ENCODE measurements at places on chromosomes 6 and 20.

DNA sequence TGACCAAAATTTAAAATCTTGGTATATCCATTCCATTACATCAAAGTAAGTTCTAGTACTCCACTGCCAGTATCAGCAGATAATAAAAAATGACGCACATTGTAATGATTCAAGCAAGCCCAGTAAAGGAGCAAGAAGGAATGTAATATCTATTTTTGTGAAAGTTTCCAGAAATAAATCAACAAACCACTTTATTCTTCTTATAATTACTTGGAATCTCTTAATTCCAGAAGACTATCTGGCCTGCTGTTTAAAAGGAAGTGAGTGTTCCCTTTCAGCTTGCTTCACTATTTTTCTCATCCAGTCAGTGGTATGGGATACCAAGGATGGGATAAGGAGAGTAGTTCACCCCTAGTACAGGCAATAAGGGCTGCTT, 42.2 kb upstream of the DSE start:
- DNase-seq = no peak

- no peak for DNase-seq
Observed at GRCh38 chr20:8255945-8256632, 124.0 kb downstream of the PLCB1 start.

DNA sequence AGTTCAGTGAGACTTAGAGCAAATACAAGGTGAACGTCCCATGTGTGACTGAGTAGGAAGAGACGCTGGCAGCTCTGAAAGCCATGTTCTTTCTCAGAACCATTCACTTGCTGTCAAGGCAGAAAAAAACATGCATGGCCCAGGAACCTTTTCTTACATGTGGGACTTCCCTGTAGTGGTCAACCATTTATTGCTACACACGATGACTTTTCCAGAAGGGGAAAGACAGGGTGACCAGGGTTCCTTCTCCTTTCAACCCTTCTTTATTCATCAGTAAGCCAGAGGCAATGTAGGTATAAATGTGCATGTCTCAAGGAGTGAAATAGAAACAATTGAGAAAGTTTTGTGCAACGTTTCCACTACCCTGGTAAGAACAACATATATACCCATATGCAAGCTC, 189.0 kb downstream of the NFATC2 start:
- DNase-seq = no peak

DNA sequence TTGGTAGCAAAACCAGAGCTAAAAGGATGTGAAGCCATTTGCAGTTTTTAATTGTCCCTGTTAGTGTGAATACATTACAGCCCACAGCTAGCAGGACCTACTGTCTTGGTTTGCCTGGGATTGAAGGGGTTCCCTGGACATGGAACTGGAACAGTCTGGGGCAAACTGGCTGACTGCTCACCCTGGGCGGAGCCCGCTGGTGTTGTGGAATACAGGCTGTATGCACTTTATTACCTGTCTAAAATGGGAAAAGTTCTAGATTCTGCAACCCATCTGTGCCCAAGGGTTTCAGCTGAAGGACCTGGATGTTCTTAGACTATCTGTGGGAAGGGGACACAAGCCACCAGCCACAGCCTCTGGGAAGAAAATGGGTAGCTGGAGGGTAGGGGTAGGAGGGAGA, 12.2 kb upstream of the CDKN1A start:
- no peak for DNase-seq

GRCh38 chr6:85662251-85662650, 19.6 kb upstream of the SYNCRIP start:
- DNase-seq = no peak

DNA sequence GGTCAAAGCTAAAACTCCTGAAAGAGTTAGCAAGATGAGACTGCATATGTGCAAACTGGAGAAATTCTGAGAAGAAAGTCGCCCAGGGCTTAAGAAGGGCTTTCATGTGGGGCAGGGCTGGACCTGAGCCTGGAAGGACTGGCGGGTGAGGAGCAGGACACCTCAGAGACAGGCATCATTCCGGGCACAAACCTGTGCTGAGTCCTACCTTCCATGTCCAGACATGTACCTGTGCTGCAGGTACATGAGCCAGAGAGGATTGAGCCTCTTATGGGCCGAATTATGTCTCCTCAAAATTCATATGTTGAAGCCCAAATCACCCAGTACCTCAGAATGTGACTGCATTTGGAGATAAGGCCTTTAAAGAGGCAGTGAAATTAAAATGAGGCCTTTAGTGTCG, 171.0 kb downstream of the QRSL1 start:
- no peak for DNase-seq

GRCh38 chr6:51927450-51927849, 160.0 kb downstream of the PKHD1 start:
- no peak for DNase-seq

DNA sequence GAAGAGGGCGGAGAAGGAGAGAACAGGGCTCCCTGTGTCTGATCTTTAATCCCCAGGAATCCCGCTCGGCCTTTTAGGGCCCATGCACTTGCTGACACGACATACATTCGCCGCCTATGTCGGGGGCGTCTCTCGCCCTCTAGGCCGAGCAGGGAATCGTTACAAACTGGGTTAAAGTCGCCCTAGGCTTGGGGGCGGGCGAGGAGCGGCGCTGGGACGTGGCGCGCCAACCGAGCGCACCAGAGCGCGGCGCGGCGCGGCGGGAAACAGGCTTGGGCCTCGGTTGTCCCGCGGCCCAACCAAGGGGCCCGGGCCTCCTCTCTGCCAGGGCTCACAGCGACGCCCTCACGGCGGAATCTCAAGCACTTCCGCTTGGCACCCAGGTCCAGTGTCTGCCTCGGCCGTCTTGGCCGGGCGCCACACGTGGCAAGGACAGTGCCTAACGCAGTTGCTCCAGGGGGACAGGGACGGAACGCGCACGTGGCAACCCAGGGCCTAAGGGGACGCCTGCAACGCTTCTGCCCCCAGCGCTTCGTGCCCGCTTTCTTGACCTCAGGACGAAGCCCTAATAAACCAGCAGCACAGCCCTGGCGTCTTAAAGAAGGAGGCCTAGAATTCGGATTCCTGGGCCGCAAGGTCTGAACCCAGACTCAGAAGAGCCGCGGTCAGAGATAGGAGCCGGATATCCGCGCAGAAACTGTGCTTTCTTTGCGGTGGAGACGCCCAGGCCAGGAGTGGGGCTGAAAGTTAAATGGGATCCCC, 71.5 kb downstream of the NCR2 start:
- DNase-seq = peak; percentile 66

DNA sequence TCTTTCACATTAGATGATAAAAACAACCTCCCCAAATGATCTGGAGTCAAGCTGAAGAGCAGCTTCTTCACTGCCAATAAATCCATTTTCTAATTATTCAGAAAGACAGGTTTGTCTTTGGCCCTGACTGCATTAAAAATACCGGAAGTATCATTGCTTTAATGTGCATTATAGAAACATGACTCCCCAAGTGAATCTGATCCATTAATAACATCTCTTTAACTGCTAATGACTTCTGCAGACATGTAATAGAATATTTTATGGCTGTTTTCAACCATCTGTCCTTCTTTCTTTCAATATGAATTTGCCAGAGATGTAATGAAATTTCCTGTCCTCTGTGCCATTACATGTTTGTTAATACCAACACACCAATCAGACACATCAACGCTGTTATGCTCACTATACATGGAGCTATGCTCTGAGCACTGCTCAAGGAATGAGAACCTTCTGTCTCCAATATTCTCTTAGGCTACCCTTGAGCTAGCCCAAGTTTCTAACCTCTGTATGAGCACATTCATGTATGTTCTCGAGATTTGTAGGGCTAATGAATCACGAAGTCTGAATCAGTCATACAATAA, 87.8 kb downstream of the LYRM4 start:
- DNase-seq = no peak

GRCh38 chr6:130132286-130132701, 90.5 kb downstream of the SAMD3 start:
- DNase-seq = no peak

DNA sequence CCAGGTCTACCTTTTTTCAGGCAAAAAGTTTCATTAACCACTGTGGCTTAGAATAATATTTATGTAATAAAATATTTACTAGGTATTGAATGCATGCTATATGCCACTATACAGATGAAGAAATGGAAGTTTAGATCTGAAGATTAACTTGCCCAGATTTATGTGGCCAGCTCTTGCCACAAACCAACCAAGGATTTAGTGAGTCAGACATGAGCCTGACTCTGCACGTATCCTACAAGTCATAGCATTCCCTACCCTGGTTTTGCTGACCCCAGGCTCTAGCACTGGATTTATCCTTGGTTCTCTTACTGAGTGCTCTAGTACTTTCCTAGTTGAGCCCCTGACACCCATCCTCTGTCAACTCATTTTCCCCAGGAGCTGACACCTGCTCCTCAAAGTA, 75.4 kb downstream of the ANKEF1 start:
- DNase-seq = no peak

- DNase-seq = no peak
Observed at GRCh38 chr6:82410151-82410648, 46.6 kb downstream of the TPBG start.

All from ecto neural progenitor cell (in vitro differentiated cells).